Caki2 (cell line): ENCODE measurements at places on chromosomes 12 and 14. TPM values are rescaled to one million over a fixed set of nuclear protein-coding genes. Genes with fewer than 3 reads are reported as not detected.

Gene SLC17A8
- not detected in 2 replicates for total RNA-seq

Gene GPX2
- 84.3 and 142 TPM in 2 replicates for total RNA-seq

Gene POTEG
- not detected in 2 replicates for total RNA-seq

Gene HOXC10
- 6.5 and 38.1 TPM in 2 replicates for total RNA-seq

Gene IL23A
- 0.32 and 0.51 TPM in 2 replicates for total RNA-seq

Gene RAPGEF3
- total RNA-seq, result 106 and 112 TPM in 2 replicates

Gene PMEL
- 10.4 and 27.5 TPM in 2 replicates for total RNA-seq

Gene BEST3
- total RNA-seq, result 0.12 and 0.54 TPM in 2 replicates

Gene CLEC1B
- total RNA-seq, result not detected in 2 replicates

Gene PLCZ1
- not detected in 2 replicates for total RNA-seq

Gene LAG3
- total RNA-seq, result not detected in 2 replicates

Gene RD3L
- total RNA-seq, result not detected in 2 replicates

Gene SYNDIG1L
- total RNA-seq, result not detected in 2 replicates

Gene ERBB3
- total RNA-seq, result 0.75 and 1.8 TPM in 2 replicates

Gene CRIP1
- total RNA-seq, result not detected in 2 replicates

Gene INSM2
- total RNA-seq, result not detected in 2 replicates

Gene COX8C
- not detected in 2 replicates for total RNA-seq

Gene RBMS2
- total RNA-seq, result 11.9 and 16.6 TPM in 2 replicates

Gene IFNG
- total RNA-seq, result not detected in 2 replicates

Gene PTHLH
- total RNA-seq, result 3.9 and 8.3 TPM in 2 replicates

Gene TAS2R9
- total RNA-seq, result not detected in 2 replicates

Gene NEUROD4
- total RNA-seq, result not detected in 2 replicates
